Colonic mucosa (tissue), 4 donors: ENCODE measurements at places on chromosomes 12 and 14. TPM values are rescaled to one million over a fixed set of nuclear protein-coding genes. Genes with fewer than 3 reads are reported as not detected.

Gene CIROP
- not detected for total RNA-seq

Gene SPX
- total RNA-seq: not detected

Gene LHX5
- total RNA-seq: not detected

Gene SYNDIG1L
- 0.24 TPM for total RNA-seq

Gene CPSF6
- 61.3 TPM for total RNA-seq

Gene IL23A
- not detected for total RNA-seq

Gene UNC79
- total RNA-seq: 0.21 TPM

Gene TEX22
- total RNA-seq: 1.4 TPM

DNA sequence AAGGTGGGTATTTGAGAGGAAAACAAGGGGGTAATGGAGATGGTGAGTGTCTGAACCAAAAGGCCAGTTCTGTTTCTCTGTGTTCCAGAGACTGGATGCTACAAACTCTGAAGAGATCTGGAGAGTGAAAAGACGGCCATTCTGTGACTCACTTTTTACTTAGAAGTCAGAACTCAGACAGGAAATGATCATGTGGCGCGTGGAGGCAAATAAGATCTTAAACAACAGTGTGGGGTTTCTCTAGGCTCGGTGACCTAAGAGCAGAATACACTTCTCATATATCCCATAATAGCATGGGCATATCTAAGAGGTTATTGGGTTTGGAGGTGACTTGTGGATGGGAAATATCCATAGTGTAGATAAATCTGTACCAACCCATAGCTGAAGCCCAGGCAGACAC lies 463.5 kb downstream of the TMEM132D start:
- H3K36me3 ChIP-seq: no peaks in the 10 kb centered on the region
- no peak overlapping the region for H3K27ac ChIP-seq
- DNase-seq: no peak

DNA sequence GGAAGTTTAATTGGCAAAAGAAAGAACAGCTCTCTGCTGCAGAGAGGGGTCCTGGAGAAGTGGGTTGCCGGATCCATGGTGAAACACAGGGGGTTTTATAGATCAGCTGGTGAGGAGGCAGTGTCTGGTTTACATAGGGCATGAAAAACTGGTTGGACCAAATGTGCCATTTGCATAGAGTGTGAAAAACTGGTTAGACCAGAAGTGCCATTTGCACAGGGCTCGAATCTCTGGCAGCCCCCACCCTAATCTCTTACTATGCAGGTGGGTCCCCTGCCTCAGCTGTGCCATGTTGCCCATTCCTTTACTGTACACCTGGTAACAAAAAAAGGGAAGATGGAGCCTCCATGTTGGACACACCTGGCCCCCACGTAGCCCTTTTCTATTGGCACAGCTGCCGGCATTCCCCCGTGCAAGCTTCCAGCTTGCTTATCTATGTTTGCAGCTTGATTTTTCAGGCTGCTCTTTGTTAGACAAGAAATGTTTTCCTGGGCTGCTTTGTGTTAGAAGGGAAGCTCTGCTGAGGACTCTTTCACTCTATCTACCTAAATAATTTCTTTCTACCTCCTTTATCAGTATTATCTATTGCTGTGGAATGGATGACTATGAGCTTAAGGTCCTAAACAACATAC lies 61.1 kb upstream of the TMEM132D start:
- no peak for DNase-seq
- no peaks in the 10 kb centered on the region for H3K36me3 ChIP-seq
- no peaks in the 10 kb centered on the region for H3K27me3 ChIP-seq
- no peaks in the 10 kb centered on the region for H3K4me1 ChIP-seq
- H3K4me3 ChIP-seq: no peak overlapping the region
- H3K27ac ChIP-seq: no peak overlapping the region

DNA sequence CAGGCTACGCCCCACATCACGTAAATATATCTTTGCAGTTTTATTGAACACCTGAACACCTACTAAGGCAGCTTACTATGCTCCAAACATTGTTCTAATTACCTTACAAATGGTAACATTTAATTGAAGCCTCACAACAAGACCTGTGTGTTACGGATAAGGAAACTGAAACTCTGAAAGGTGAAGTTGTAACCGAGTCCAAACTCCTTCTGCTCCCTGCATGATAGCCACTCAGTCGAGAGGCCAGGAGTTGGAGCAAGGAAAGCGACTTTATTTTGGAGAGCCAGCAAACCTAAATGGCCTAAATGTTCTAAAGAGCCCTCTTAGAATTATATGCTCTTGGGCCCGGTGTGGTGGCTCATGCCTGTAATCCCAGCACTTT lies 12.6 kb upstream of the TRPV4 start:
- no peaks in the 10 kb centered on the region for H3K4me1 ChIP-seq
- H3K4me3 ChIP-seq: peak overlapping the region; percentile 4
- H3K27ac ChIP-seq: no peak overlapping the region
- no peak for DNase-seq
- H3K36me3 ChIP-seq: no peaks in the 10 kb centered on the region

DNA sequence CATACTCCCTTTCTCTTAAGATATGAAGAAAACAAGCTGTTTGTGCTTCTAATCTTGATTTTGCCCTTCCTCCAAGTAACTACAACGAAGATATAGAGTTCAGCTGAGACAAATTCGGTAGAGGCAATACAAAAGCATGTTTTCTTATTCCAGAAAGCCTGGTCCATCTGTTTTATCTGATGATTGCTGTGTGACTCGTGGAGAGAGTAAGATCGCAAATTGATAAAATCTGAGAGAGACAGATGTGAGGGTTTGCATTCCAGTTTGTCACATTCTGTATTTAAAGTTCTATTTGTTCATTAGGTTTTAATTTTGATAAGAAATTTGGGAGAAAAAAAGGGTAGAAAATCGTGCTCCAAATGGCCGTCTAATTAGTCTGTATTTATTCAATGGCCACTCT lies 192.1 kb downstream of the CPNE8 start:
- no peaks in the 10 kb centered on the region for H3K27me3 ChIP-seq
- H3K27ac ChIP-seq: no peak overlapping the region
- DNase-seq: no peak

- no peaks in the 10 kb centered on the region for H3K27me3 ChIP-seq
- no peak overlapping the region for H3K27ac ChIP-seq
- H3K4me3 ChIP-seq: no peak overlapping the region
- H3K36me3 ChIP-seq: no peaks in the 10 kb centered on the region
Measured at GRCh38 chr14:101957406-101958234, 6.8 kb upstream of the DYNC1H1 start.

DNA sequence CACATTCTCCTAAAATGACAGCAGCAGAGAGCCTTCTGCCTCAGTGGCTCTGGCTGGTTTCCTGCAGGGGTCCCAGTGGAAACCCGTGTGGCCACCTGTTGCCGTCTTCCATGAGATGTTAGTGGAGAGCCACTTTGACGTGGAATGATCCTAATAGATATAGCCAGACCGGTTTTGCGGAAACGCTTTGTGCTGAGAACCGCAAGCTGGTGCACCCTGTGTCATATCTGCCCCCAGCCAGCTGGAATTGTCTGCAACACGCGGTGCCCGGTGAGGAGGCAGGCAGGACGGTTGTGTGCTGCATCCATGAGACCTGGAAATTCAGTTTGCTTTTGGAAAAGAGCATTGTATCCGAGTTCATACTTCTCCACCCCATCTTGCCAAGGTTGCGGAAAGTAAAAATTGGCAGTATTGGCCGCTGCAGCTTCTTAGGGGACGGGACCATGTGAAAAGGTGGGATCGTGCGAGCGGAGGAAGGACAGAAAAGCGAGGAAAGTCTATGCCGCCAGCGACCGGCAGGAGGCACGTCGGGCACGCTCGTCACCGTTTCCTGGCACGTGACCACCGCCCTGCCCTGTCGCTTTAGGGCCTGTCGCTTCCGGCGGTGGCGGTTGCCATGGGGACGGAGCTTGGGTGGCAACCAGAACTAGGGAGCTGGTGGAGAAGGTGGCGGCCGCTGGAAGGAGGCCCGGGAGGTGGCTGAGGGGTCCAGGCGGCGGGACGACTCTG lies at the start of gene CFAP251:
TSS of gene CFAP251 (plus strand) at position 643 of the 729 bp plus-strand sequence. CDS start 2,714 bp downstream, outside the sequence.
- H3K36me3 ChIP-seq: no peaks in the 10 kb centered on the region
- peak within 1 kb of the TSS; percentile 39 for H3K4me3 ChIP-seq
- no peak within 1 kb of the TSS for H3K27ac ChIP-seq
- H3K4me1 ChIP-seq: no peaks in the 10 kb centered on the region
- H3K27me3 ChIP-seq: no peaks in the 10 kb centered on the region
- DNase-seq: peak; percentile 98

GRCh38 chr14:44863271-44863670 lies 98.5 kb downstream of the KLHL28 start:
- no peak overlapping the region for H3K27ac ChIP-seq
- no peaks in the 10 kb centered on the region for H3K27me3 ChIP-seq
- DNase-seq: no peak
- H3K4me1 ChIP-seq: no peaks in the 10 kb centered on the region
- H3K36me3 ChIP-seq: no peaks in the 10 kb centered on the region
- no peak overlapping the region for H3K4me3 ChIP-seq

- H3K36me3 ChIP-seq: no peaks in the 10 kb centered on the region
- no peak overlapping the region for H3K4me3 ChIP-seq
- H3K27ac ChIP-seq: no peak overlapping the region
- no peaks in the 10 kb centered on the region for H3K4me1 ChIP-seq
Measured at GRCh38 chr14:86665975-86666374, 1136.0 kb downstream of the FLRT2 start.

GRCh38 chr12:4140581-4141301 lies 132.8 kb upstream of the CCND2 start:
- H3K27ac ChIP-seq: no peak overlapping the region
- H3K36me3 ChIP-seq: no peaks in the 10 kb centered on the region
- no peaks in the 10 kb centered on the region for H3K27me3 ChIP-seq
- H3K4me3 ChIP-seq: no peak overlapping the region

GRCh38 chr14:89393222-89393745 lies 23.7 kb downstream of the FOXN3 start:
- H3K4me1 ChIP-seq: no peaks in the 10 kb centered on the region
- H3K36me3 ChIP-seq: no peaks in the 10 kb centered on the region
- no peak overlapping the region for H3K4me3 ChIP-seq

DNA sequence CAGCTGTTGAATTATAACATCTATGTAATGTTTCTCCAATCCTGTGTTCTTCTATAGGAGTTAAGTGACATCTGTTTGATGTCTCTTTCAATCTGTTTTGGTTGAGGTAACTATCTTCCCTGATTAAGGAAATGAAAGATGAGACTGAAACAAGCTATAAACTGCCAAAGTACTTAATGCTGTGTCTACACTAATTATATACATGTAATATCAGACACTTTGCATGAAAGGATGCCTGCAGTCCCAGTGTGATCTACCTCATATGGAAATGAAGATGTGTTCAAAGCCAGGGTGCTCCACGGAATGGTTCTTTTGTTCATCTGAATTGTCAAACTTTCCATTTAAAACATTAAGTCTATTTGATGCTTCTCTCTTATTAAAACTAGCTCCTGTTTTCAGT lies 958.3 kb downstream of the GALC start:
- no peak overlapping the region for H3K27ac ChIP-seq
- no peaks in the 10 kb centered on the region for H3K4me1 ChIP-seq
- no peak for DNase-seq

DNA sequence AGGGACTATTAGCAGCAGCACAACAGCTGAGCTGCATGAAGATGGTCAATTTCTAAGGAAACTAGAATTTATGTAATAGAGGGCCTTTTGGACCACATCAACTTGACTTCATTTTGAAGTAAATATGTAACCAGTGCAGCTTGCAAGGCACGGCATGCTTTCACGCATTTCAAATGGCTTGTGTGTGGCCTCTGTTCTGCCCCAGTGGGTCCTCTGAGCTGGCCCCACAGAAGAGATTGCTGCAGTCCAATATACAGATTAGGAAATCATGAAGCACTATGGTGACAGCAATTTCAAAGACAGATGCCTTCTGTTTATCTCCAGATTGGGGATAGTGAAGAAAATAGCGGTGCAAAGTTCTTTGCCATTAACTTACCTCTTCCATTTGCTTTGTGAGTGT lies 101.4 kb downstream of the PDZRN4 start:
- no peak overlapping the region for H3K27ac ChIP-seq
- H3K36me3 ChIP-seq: no peaks in the 10 kb centered on the region
- no peaks in the 10 kb centered on the region for H3K27me3 ChIP-seq
- H3K4me1 ChIP-seq: no peaks in the 10 kb centered on the region
- no peak for DNase-seq

DNA sequence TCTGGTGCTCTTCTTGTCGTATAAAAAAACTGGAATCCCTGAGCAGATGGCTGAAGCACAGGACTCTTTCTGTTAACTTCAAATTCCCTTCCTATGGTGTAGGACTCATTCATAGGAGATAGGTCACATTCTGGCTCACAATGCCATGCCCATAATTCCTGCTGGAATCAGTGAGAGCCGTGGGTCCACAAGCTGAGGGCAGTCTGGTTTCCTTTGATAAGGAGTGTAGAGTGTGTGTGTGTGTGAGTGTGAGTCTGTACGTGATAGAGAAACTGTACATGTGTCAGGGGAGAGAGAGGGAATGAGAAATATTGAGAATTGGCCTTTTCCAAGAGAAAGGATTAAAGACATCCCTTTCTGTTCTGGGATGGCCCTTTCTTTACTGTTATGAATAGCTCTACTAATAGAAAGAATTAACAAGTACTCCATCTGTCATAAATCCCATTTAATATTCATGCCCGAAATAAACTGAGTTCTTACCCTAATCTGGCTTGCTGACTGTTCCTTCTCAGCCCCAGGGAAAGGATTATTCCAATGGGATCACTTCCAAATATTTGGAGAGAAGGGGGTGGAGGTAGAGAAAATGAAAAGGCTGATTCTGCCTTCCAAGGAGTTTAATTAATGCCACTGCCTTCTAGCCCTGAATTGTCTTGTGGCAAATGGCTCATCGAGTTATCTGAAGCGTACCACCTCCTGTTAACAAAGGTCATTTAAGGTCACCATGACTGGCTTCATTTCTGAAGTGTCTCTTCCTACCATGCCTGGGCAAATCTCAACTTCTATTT lies 79.0 kb downstream of the TMX1 start:
- H3K27ac ChIP-seq: no peak overlapping the region
- no peaks in the 10 kb centered on the region for H3K4me1 ChIP-seq
- no peak for DNase-seq
- no peak overlapping the region for H3K4me3 ChIP-seq

- H3K4me3 ChIP-seq: no peak overlapping the region
- peak; percentile 64 for DNase-seq
- H3K27me3 ChIP-seq: no peaks in the 10 kb centered on the region
- no peak overlapping the region for H3K27ac ChIP-seq
- no peaks in the 10 kb centered on the region for H3K4me1 ChIP-seq
Measured at GRCh38 chr12:7907009-7907408, 29.0 kb downstream of the SLC2A3 start.

GRCh38 chr12:32360956-32361355 lies 38.4 kb upstream of the FGD4 start:
- DNase-seq: no peak
- H3K4me3 ChIP-seq: no peak overlapping the region
- H3K27ac ChIP-seq: no peak overlapping the region
- no peaks in the 10 kb centered on the region for H3K27me3 ChIP-seq

GRCh38 chr14:62304257-62304656 lies 542.0 kb downstream of the SNAPC1 start:
- H3K27ac ChIP-seq: no peak overlapping the region
- no peaks in the 10 kb centered on the region for H3K27me3 ChIP-seq
- no peak for DNase-seq
- H3K4me1 ChIP-seq: no peaks in the 10 kb centered on the region
- no peaks in the 10 kb centered on the region for H3K36me3 ChIP-seq
